Stimulated activated naive CD8-positive, alpha-beta T cell treated with anti-CD3 and anti-CD28 coated beads, Interleukin-15, amount 100 ng/mL, for 72 hours (primary cell): ENCODE measurements at places on chromosomes 11 and 22.

- no peak for DNase-seq
Measured at GRCh38 chr11:15525582-15525981, 410.9 kb downstream of the INSC start.

GRCh38 chr11:92322225-92322624 is 97.6 kb downstream of the FAT3 start:
- DNase-seq: no peak

- peak; percentile 74 for DNase-seq
Measured at GRCh38 chr22:41022470-41023298, 69.7 kb upstream of the EP300 start.

GRCh38 chr11:112962579-112963367 is 1.6 kb downstream of the NCAM1 start:
- DNase-seq: no peak

GRCh38 chr11:117855912-117856651 is 20.4 kb downstream of the FXYD6 start:
- DNase-seq: no peak

DNA sequence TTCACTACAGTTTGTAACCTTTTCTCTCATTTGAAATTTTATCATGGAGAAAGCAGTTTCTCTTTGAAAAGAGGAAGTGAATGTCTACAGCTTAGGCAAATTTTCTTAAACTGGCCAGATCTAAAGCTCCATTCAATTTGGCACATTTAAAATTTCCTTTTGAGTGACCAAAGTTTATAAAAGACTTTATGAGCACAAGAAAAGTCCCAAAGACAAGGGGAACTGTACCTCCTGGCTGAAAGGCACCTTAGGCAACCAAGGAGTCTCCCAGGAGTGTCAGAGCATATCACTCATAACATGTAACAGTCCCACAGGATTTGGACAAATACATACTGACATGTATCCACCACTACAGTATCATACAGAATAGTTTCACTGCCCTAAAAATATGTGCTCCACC is 41.3 kb downstream of the NARS2 start:
- no peak for DNase-seq

DNA sequence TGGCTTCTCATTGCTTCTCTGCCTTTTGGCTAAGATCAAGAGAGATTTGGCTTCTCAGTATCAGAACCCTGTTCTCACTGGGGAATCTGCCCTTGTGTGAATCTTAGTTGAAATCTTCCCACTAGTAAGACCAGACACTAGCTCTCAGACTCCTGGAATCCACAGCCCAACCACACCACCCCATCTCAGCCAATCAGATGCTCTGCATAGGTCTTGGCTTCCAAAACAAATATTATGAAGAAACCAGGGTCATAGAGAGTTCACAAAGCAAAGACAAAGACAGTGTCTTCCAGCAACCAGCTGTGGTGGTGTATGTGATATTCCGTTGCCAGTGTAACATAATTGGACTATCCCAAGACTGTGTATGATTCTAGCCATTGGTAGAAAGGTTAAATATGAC is 5.4 kb downstream of the OR8B12 start:
- no peak for DNase-seq

- DNase-seq: no peak
Measured at GRCh38 chr22:30940685-30941362, 27.8 kb downstream of the MORC2 start.

- no peak for DNase-seq
Measured at GRCh38 chr11:20097319-20098221, 62.7 kb downstream of the DBX1 start.

DNA sequence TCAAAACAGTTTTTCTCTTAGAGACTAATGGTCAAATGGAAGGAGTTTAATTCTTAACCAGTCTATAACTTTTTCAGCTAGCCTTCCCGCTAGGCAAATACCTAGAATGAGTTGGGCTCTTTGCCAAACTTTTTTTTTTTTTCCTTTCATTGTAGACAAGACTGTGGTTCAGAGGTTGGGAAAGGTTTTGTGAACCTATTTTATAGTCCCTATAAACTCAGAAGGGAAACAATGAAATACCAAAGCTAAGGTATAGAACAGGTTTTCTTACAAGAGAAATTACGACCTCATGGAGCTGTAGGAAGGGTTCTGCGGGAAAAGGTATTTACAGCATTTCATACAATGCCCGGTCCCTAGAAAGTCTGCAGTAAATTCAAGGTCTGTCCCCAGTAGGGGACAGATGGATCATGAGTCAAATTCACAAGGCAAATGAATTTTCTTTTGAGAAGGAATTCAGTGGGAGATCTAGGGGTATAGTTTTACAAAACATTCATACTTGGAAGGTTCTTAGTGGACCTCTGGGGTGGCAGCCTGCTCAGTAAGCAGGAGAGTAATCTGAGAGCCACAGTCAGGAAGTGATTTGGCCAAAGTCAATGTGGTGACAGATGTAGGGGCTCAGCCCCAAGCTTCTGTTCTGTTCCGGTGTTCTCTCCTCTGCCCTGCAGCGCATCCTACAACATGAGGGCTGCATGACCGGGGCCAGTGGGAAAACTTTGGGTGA is 146.8 kb downstream of the DBX1 start:
- DNase-seq: no peak

- no peak for DNase-seq
Measured at GRCh38 chr11:107856981-107857517, 1.5 kb downstream of the SLC35F2 start.

DNA sequence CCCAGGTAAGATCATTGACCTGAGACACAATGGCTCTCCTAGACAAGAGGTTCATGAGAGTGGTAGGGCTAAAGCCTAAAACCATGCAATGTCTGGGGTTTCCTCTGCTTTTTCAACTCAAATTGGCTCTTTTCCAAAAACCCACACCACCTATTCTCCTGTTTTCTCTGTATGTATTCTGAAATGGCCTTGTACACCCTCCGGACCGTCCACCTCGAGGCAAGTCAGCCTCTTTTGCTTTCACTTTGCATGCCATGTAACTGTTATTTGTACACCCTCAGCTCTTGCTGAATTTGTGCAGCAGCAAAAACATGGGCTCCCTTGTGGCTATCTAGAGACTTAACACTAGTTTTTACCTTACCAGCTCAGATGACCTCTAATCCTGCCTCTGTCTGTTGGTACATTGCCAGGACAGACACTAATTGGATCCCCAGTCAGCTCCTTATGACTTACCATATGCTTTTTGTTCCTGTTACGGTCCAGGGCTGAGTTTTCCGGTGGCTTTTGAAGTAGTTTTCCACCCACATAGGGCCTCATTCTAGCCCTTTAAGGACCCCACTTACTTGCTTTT is 288.0 kb downstream of the SBF2 start:
- DNase-seq: no peak

GRCh38 chr22:42443240-42444076 is 11.3 kb upstream of the NFAM1 start:
- DNase-seq: no peak

DNA sequence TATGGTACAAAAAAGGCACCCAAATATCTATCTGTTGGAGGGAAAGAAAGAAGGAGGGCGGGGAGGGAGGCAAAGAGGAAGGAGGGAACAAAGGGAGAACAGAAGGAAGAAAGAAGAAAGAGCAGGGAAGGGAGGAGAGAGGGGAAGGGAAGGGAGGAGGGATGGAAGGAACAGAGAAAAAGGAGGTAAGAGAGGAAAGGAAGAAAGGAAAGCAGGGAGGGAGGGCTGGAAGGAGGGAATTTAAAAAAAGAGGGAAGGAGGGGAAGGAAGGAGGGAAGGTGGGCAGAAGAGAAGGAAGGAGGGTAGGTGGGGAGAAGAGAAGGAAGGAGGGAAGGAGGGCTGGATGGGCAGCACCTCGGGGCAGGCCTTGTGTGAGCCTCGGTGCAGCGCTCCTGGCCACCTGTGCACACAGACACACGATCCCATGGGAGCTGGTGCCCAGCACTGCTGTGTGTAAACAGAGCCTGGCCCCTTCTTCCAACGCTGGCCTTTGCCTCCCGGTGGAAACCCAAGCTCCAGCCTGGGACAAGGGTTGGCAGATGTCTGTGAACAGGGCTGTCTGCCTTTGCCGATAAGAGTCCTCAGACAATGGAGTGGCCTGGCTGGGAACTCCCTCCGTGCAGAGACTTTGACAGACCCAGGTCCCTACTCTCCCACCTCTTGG is 23.2 kb downstream of the SMIM38 start:
- DNase-seq: no peak

DNA sequence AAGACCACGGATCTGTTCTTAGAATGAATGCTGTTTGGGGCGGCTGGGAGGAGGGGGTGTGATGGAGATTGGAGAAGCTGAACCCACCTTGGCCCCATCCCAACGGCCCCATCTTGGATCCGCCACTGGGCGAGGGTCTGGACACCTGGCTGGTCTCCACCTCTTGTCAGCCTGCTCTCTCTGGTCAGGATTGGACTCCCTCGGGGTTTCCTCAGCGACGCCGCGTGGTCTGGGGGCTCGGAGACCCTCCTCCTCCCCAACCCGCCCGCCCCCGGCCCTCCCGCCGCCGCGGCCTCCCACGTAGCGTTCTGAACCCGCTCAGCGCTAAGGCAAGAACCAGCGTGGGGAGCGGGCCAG is 4.3 kb upstream of the FLI1 start:
- DNase-seq: no peak

DNA sequence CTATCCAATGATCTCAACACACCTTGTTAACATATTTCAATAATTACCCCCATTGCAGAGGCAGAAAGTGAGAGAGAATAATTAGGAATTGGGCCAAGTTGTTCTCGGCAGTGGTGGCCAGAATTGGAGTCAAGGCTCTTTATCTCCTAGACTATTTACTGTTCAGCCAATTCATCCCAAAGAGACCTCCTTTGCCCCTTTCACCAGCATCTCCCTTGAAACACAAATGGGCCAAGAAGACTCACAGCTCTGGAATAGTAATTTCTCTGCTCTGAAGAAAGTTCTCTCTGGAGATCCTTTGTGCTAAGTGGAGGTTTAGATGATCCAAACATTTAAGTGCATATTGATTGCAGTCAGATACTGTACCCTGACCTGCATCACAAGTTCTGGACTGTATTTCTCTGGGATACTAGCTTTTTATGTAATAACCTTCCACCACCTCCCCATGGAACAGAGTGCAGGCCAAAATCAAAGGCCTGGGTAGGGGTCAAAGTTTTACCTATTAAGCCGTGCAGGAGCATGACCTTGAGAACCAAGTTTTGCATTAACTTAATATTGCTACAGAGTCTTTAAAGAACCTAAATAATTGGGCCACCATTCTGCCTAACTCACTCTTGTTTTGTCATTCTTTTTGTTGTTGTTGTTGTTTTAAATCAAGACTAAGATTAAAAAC is 19.6 kb upstream of the CADM1 start:
- DNase-seq: no peak

DNA sequence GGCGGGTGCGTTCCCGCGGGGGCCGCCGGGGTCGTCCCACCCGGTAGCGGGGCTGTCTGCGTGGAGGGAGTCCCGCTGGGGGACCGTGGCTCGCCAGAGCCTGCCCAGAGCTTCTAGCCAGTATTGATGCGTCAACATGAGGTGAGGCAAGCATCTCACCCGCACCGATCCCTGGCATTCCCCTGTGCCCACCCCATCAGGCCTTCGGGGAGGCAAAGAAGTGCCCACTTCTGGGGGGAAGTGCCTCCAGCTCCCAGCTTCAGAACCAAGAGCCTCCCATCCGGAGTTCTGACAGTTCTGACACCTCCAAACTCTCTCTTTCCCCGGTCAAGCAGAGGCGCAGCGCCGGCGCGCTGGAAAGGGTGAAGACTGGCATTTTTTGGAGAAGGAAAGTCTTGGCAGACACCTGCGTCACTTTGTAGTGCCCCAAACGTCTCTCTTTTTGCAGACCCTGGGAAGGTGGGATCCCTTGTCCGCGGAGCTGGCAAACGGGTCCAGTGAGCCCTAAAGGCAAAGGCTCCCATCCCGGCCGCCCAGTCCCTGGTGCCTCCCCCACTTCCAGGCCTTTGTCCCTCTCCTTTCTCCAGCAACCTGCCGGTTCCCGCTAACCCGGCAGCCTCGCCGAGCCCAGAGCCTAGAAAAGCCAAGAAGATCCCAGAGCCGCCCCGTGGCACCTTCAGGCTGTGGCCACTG is 3.2 kb upstream of the PAX6 start:
- DNase-seq: no peak

DNA sequence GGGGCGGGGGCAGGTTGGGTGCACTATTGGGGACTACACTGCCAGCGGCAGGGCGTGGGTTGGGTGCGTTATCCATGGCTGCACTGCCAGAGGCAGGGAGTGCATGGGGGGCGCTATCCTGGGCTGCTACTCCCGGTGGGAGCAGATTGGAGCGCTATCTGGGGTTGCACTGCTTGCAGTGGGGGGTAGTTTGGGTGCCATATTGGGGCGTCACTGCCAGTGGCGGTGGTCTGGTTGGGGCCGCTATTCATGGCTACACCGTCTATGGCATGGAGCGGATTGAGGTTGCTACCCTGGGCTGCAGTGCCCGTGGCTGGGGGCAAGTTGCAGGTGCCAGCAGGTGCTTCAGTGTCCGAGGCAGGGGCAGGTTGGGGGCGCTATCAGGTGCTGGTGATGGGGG is 36.2 kb downstream of the C22orf42 start:
- no peak for DNase-seq

GRCh38 chr11:3178349-3178748 is 13.2 kb upstream of the OSBPL5 start:
- no peak for DNase-seq

GRCh38 chr11:86288776-86289507 is 13.1 kb upstream of the HIKESHI start:
- DNase-seq: no peak

DNA sequence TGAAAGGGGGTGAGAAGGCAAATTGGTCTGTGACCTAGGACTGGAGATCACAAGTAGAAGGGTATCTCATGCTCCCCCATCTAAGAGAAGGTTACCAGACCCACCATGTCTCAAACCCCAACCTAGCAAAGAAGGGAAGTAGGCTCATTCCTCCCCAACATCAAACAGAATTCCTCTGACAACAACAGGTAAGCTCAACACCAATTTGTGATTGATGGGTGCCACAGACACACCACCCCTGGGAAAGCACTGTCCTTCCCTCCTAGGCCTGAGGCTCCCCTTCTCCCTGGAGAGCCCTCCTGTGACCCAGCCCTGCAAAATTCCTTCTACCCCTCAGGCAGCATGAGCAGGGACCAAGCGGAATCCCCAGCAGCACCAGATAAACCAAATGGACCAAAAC is 154.3 kb downstream of the BUD13 start:
- DNase-seq: no peak

GRCh38 chr11:23095650-23096189 is 235.4 kb upstream of the CCDC179 start:
- DNase-seq: no peak

DNA sequence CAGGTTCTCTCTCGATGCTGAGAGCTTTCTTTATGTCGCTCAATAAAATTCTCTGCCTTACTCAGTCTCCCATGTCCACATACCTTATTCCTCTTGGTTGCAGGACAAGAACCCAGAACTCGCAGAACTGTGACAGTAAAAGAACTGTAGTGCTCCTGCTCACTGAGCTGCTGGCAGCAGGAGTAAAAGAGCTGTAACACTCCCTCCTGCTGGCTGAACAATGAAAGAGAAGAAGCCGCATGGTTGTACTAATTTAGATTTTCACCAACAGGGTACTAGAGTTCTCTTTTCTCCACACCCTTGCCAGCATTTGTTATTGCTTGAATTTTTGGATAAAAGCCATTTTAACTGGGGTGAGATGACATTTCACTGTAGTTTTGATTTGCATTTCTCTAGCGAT is 433.2 kb downstream of the GUCY1A2 start:
- no peak for DNase-seq
